ENCODE measurements at places on chromosomes 2 and 18. TPM values are rescaled to one million over a fixed set of nuclear protein-coding genes. Genes with fewer than 3 reads are reported as not detected.

FAP gene
- total RNA-seq, result 65.8 TPM

NYAP2 gene
- total RNA-seq, result 2.0 TPM

KCNG2 gene
- total RNA-seq, result 1.1 TPM

DNA sequence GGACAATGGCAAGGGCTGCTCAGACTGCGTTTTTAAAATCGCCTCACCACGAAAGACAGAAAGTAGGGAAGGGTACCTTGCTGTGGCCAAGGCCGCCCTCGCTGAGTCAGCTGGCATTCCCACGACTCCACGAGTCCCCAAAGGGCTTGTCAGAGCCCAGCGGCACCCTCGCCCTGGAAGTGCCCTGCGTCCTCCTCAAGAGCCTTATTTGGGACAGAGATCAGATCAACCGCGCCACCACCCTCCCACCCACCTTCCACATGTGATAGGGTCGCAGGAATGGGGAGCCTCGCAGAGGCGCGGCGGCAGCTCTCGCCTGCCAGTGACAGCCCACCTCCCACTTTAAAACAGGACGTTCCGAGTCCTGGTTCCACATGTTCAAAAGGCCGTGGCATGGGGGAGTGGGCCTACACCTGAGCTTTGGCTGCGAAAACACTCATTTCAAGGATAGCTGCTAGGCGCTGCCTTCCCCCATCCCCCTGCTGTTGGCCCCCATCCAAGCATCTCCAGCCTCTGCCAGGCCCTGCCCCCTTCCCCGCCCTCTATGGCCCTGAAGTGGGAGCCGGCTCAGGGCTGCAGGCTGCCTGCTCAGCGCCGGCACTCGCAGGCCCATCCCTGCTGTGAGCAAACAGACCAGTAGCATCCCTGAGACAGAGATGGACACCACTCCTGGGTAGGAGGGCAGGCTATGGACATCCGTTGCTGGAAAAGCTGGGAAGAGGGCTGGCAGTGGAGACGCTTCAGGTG is 38.1 kb upstream of the ARHGEF4 start:
- DNase-seq, result peak; percentile 83

- no peak for DNase-seq
Measured at GRCh38 chr18:57850063-57850462, 46.9 kb upstream of the ATP8B1 start.

- DNase-seq, result no peak
Measured at GRCh38 chr2:222518570-222519381, 94.4 kb downstream of the SGPP2 start.

DNA sequence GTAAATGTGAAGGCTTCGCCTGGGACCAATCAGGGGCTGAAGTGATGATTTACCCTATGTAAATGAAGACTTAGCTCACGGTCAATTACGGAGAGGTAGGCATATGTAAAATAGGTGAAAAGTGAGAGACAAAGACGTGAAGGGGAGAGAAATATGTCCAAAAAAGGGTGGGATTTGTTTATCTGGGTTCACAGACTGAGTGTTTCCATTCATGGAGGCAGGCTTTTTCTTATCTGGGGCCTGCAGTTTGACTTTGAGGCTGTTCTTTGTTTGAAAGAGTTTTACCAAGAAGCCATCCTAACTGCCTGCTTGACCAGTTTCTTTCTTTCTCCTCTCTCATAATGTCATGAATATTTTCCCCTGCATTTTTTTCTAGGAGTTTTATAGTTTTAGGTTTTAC is 202.7 kb downstream of the NYAP2 start:
- no peak for DNase-seq

DNA sequence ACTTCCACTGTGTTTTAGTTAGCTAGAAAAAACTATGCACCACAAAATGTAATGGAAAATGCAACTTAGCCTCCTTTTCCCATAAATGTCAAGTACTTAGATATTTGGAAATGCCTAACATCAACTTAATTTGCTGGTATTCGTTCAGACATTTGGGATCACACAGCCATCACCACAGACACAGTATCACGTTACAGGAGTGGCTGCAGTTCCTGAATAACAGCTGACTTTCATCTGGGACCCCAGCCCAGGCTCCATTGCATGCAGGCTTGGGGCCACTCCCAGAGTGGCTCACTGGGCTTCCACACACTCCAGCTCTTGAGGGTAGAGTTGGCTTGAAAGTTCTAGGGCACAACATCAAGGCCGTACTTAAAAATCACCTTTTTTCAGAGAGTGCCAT is 9.3 kb downstream of the TMEM182 start:
- DNase-seq, result no peak

PKP4 gene
- 53.3 TPM for total RNA-seq

DNA sequence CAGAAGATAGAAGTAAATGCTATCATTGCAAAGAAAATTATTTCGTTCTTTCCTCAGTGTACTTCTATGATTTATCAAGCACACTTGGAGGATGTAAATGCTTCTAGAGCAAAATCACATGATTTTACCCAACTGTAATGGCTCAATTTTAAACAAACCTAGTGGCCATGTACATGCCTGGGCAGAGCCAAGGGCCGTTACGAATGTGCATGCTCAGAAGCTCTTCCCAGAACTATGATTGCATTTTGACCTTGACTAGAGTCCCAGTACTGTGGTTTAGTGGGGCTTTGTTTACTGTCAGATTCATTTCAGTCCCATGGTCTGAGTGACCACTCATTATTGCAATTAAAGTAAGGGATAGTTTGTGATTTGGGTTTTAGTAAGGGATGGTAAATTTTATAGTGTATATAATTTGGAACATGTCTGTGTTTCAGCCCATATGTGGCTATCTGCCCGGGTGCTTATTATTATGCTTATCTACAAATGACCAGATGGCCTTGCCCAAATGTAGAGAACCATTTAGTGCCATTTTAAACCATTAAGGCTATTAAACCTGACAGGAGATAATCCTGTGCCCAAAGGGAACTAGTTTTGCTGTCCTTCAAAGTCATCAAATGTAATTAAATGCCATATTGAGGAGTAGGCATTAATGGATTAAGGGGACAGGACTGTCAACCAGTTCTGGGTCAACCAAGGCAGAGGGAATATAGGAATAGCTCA is 239.1 kb downstream of the ICOS start:
- no peak for DNase-seq

- peak; percentile 84 for DNase-seq
Measured at GRCh38 chr18:2847317-2848246, 776 bp downstream of the EMILIN2 start.
